NB4 (cell line): ENCODE measurements at places on chromosomes 11 and 22.

GRCh38 chr11:107272561-107272960 is 185.1 kb downstream of the CWF19L2 start:
- no peak for DNase-seq

- DNase-seq, result no peak
Measured at GRCh38 chr11:47375020-47375419, 3.3 kb downstream of the SPI1 start.

DNA sequence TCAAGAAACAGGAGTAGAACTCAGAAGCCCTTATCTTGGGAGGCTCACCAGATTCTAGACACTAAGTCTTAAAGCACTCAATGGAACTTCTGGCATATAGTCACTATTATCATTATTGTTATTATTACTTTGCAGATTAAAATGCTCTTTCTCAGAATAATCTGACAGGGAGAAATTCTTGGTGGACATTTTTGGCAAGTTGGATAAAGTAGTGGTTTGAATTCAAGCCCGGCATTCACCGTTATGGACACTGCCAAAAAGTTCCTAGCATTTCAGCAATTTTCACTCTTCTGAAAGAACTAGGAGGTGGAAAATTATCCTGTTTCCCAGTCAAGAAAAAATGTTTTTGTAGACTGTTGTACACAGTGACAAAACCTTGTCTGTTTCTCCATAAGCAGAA is 179.6 kb upstream of the ISX start:
- no peak for DNase-seq

GRCh38 chr11:61254403-61255025 is 13.5 kb downstream of the PGA5 start:
- DNase-seq, result peak; percentile 75

DNA sequence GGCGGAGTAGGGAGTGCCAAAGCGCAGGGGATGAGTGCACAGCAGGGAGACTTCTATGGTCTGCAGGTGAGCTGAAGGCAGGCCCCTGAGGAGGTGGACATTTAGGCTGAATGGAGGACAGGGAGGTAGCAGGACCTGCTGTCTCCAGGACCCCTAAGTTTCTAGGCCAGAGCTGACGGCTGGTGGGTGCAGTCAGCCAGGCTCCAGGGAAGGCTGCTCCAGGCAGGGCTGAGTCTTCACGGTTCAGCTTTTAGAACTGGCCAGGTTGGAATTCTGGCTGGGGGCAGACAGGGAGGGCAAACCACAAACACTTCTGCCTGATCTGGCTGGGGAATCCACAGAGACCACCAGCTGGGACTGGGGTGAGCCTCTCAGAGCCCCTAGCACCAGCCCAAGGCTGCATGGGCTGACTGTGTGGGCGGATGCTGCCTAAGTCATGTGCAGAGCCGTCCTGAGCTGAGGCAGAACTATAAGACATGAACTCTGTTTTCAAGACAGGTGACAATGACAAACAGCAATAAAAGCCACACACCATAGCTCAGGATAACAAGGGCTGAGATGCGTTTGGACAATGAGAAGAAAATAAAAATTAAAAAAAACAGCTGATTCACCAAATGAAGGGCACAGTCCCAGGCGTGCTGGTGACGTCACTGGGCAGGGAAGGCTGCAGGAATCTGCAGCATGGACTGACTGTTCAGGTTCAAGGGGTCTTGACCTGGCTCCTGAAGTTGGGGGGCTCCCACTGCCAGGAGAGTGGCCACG is 10.4 kb upstream of the MALAT1 start:
- no peak for DNase-seq

DNA sequence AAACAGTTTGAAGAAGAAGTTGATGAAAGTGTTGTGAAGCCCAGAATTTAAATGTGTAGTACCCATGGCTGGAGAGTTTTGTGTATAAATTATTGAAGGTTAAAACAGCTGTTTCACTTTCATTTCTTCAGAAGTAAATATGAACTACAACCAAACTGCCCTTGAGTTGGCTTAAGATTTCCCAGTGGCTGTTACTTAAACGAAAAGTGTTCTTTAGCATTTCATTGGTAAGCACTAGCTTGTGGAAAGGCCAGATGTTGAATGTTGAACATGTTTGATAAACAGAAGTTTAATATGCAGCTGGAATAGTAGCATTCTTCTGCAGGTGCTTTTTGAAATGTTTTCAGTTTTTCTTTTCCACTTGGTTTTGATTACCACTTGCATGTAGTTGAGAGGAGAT is 83.2 kb upstream of the TNRC6B start:
- no peak for DNase-seq

- DNase-seq, result no peak
Measured at GRCh38 chr11:44633641-44634040, 68.2 kb downstream of the CD82 start.

DNA sequence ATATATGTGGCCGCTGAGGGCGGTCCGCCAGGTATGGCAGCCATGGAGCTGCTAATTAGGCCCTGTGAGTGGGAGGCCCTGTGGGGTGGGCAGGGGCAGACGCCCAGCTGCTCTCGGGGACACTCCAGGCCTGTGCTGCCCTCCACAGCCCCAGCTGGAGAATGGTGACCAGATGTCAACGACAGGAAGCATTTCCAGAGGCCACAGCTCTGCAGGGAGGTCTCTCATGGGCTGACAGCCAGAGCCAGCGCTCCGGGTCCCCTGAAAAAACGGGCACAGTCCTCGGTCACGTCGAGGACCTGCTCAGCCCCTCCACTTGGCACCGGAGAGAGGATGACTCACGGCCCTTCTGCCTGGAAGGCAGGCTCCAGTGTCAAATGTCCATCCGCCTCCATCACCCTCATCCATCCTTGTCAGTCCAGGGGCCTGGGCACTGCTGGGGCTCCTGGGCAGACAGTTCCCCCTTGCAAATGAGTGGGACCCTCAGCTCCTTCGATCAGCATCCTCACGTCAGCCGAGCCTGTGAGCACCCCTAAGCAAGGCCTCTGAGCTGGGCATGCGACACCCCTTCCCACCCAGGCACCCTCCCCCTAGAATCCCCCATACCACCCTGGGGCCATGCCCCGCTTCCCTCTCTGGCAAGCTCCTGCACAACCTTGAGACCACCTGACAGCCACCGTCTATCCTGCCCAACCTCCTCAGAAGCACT is 1.9 kb downstream of the BID start:
- DNase-seq, result no peak

DNA sequence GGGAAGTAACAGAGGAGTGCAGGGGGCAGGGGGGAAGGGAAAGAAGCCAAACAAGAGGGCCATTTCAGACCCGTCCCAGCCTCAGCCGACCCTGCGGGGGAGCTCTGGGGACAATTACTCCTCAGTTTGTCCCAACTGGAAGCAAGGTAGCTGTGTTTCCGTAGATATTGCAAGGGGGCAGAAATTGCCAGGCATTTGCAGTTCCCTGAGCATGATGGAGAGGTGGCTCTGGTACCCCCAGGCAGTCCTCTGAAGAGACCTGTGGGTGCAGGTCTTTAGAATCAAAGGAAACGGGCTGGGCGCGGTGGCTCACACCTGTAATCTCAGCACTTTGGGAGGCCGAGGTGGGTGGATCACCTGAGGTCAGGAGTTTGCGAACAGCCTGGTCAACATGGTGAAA is 13.8 kb upstream of the JAM3 start:
- no peak for DNase-seq

- no peak for DNase-seq
Measured at GRCh38 chr11:16923987-16924386, 90.2 kb downstream of the PLEKHA7 start.

GRCh38 chr11:12494699-12495098 is 117.3 kb downstream of the PARVA start:
- no peak for DNase-seq

DNA sequence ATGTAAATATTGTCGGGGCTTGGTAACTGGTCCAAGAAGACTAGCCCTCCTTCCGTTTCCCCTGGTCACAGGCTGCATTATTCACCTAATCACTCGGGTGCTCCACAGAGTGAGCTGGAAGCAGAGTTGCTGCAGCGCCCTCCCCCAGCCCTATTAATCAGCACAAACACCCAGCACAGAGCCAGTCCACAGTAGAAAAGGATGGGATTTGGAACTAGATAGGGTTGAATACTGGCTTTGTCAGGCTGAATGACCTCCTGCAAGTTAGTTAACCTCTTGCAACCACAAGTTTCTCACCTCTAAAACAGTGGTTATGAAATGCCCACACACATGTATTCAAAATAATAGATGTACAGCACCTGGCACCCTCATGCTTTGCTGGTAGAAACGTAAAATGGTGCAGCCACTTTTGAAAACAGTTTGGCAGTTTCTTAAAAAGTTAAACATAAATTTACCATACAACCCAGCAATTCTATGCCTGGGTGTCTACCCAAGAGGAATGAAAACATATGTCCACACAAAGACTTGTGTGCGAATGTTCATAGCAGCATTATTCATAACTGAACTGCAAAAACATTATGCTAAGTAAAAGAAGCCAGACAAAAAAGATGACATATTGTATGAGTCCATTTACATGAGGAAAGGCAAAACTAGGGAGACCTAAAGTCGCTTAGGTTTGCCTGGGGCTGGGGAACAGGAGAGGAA is 31.7 kb upstream of the APLP2 start:
- no peak for DNase-seq

DNA sequence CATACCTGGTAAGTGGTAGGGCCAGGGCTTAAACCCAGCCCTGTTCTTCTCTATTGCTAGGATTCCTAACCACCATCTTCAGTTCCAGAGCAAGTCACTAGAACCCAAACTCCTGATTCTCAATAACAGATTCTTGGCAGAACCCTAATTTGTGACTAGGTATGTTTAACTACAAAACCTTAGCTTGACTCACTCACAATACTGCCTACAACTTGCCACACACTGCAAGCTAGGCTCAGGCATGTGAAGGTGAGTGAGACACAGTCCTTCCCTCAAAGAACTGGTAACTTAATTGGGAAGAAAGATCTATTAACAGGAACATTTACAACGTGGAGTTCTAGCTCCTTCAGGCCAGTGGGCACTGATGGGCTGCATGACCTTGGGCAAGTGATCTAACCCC is 14.5 kb upstream of the AMOTL1 start:
- DNase-seq, result no peak

GRCh38 chr11:86570020-86570419 is 102.4 kb downstream of the ME3 start:
- no peak for DNase-seq
